ENCODE measurements at places on chromosomes 7 and 10.

DNA sequence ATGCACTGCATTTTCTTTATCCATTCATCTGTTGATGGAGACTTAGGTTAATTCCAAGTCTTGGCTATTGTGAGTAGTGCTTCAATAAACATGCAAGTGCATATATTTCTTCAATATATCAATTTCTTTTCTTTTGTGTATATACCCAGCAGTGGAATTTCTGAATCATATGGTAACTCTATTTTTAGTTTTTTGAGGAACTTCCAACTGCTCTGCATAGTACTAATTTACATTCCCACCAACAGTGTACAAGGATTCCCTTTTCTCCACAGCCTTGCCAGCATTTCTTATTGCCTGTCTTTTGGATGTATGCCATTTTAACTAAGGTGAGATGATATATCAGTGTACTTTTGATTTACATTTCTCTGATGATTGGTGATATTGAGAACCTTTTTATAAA is 145.2 kb downstream of the LYZL1 start:
- DNase-seq: no peak

DNA sequence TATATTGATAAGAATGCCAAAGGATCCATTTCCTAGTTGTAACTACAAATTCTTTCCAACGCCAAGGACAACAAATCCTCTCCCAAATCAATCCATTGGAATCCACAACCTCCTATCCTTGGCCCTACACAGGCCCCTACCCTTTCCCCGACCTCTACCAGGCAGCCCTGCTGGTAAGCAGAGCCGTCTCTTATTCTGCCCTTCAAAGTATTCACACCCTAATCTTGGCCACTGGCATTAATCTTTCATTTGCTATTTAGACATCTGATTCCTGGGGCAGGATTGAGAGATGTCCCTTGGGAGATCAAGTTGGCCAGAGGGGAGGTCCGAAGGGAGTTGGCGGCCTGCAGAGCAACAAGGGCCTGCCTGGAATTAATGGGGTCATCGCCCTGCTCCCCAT is 161.4 kb downstream of the PLXNA4 start:
- no peak for DNase-seq

- DNase-seq: no peak
Measured at GRCh38 chr7:128403676-128404075, 6.1 kb downstream of the IMPDH1 start.

DNA sequence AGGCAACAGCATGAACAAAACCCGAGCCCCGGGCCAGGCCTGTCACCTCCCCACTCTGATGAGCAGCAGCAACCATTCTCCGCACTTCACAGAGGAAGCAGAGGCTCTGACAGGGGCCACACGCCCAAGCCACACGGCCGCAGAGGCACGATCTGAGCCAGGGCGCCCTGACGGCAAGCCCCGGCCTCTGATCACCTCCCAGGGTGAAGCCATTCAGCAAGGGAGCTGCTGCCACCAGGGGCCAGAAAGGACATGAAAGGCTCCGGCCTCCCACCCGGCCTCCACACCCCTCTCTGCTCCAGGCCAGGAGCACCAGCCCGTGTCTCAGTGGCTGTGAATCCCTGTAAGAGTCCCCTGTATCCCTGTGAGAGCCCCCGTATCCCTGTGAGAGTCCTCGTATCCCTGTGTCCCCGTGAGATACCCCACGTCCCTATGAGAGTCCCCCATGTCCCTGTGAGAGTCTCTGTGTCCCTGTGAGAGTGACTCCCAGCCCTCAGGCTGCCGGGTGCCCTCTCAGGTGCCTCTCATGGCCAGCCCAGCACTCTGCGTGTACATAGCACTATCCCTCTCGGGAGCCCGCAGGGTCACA is 187.8 kb downstream of the MAD1L1 start:
- DNase-seq: no peak

DNA sequence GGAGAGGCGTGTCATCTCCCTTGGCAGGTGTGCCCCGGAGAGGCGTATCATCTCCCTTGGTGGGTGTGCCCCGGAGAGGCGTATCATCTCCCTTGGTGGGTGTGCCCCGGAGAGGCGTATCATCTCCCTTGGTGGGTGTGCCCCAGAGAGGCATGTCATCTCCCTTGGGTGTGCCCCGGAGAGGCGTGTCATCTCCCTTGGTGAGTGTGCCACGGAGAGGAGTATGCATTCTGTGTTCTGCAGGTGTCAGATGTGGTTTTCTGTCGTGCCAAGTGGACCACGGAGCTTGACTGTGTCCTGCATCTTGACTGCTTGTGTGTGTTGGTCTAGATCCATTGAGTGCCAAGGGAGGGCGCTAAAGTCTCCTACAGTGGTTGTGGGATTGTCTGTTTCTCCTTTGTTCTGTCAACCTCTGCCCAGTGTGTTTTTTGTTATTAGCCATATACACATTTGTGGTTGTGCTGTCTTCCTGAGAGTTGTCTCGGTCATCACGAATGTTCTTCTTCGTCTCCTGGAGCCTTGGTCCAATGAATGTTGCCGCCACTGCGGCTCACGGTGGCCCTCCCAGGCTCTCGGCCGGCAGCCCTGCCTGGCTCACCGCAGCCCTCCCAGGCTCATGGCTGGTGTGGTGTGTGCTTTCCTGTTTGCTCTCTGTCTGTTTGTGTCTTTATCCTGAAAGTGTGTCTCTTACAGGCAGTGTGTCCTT is 96.8 kb downstream of the INPP5A start:
- no peak for DNase-seq

DNA sequence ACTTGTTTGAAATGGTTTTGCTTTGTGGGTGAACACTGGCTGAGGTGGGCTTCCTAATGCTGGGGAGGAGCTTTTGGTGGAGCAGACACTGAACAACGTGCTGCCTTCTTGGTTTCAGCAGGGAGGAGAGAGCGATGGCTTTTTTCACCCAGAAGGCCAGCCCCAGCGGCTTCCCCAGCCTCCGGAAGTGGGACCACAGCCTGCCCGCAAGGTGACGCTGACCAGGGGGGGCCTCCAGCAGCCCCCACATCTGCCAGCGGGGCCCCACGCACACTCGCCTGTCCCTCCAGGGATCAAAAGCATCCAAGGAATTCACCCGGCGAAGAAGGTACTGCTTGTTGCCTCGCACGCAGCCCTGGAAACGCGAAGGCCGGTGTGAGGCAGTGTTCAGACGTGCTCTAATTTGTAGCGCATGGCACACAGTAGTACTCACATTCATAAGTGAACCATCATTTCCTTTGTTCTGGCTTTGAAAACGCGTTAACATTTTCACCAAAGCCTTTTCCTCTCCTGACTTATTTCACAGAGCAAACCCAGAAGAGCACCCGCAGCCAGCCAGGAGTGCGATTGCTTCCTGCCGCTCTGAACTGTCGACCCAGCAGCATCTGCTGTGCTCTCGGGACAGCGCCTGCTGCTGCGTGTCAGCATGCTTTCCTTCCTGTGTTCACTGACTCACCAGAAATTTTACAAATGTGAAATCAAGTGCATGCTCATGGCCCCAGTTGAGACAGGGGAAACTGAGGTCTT is 48.4 kb downstream of the SHH start:
- no peak for DNase-seq

DNA sequence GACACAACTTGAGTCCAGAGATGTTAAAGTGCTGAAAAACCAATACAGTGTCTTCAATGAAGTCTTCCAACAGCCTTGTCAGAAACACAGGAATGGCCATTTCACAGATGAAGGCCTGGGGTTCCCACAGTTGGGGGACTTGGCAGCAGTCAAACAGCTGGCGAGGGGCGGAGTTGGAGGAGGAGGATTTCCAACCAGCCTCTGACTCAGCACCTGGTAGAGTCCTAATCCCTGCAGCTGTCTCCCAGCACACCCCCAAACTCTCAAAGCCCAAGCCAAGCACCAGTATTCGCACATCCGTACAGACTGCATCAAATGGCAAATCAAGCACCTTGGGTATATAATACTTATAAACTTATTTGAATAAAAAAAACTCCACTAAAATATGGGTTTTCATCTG is 28.0 kb downstream of the CTBP2 start:
- no peak for DNase-seq

- peak; percentile 16 for DNase-seq
Measured at GRCh38 chr10:49379596-49380410, 16.1 kb downstream of the DRGX start.
